Kidney (tissue), 22 donors: ENCODE measurements at places on chromosomes 1 and 21. TPM values are rescaled to one million over a fixed set of nuclear protein-coding genes. Genes with fewer than 3 reads are reported as not detected.

DNA sequence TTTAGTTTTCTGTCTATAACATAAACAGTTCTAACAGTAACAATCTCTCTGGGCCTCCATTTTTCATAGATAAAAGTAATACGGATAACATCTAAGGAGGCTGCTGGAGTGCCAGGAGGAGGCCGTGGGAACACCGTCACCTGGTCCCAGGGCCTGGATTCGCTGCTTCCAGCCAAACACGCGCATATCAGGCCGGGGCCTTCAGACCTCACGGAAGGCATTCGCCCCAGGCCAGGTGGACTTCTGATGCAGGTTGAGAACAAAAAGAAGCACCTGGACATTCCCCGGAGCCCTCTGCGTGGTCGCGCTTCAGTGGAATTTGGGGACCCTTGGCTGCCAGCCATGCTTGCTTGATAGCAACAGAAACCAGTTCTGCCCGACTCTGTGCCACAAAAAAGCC, 113.1 kb upstream of the GUCA2B start:
- DNase-seq: no peak

DNA sequence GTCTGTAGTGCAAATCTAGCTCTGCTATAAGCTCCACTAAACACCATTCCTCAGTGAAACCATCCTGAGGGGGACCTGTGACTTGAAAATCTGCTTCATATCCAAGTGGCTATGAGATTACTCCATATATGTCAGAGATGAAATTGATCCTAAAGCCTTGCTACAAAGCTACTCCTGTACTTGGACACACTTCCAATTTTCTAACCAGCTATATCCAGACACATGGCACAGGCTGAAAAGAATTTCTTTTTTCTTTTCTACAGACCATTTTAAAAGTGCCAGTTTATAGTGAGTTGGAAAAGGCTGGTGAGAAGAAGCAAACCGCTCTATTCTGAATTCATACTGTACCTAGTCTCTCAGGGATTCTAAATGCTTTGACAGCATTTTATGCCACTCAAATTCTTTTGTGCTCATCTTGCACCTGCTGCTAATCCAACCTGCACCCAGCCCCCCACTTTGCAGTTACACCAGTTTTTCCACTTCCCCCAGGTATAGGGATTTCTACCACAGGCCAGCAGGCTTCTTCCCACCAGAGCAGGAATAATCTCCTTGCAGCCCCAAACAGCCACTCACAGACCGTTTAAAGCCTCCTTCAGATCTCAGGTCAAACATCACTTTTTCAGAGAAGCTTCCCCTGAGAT, 112.5 kb downstream of the RERE start:
- DNase-seq: no peak

DNA sequence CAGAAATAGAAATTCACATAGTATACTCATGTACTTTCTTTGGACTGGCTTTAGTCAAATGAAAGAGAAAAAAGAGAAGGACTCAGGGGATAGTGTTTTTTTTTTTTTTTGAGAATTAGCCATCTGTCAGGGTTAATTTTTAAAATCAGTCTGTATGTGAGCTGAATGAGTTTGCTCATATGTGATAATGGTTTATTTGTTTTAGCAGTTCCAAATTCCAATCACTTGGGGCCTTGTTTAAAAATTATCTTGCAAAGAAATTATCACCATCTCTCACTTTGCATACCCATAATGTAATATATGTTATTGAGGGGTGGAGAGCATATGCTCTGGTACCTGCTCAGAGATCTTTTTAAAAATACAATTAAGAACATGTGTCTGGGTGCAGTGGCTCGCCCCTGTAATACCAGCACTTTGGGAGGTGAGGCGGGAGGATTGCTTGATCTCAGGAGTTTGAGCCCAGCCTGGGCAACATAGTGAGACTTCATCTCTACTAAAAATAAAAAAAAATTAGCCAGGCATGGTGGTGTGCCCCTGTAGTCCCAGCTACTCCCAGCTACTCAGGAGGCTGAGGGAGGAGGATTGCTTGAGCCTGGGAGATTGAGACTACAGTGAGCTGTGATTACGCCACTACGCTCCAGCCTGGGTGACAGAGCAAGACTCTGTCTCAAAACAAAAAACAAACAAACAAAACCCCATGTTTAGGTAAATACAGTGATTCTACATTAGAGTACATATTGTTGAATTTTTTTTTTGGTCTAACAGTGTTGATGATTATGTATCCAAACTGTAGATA, 19.7 kb downstream of the GNAI3 start:
- DNase-seq: no peak

- peak; percentile 82 for DNase-seq
Observed at GRCh38 chr1:211260141-211261107, 1.3 kb downstream of the RCOR3 start.

GRCh38 chr1:199243423-199244061, 604.7 kb downstream of the PTPRC start:
- DNase-seq: peak; percentile 27

DNA sequence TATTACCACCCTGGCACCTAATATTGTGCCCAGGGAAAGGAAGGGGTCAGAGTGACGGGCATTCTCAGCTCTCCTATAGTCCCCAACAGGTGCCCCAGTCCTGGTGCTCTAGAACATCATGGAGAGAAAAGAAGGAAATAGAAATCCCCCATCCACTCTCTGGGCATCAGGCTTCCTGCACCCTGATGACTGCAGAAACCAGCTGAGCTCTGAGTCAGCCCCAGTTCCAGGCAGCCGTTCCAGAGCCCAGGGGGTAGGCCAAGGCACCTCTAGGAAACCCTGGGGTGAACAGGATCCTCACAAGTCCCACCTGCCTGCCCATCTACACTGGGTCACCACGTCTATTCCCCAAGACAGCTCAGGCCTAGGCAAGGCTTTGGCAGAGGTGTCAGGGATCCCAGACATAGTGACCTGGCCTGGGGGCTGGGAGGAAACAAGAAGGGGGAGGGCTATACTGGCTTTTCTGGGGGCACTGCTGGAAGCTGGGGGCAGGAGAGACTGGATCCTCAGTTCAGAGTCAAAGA, 709 bp downstream of the NECTIN4 start:
- DNase-seq: no peak

DNA sequence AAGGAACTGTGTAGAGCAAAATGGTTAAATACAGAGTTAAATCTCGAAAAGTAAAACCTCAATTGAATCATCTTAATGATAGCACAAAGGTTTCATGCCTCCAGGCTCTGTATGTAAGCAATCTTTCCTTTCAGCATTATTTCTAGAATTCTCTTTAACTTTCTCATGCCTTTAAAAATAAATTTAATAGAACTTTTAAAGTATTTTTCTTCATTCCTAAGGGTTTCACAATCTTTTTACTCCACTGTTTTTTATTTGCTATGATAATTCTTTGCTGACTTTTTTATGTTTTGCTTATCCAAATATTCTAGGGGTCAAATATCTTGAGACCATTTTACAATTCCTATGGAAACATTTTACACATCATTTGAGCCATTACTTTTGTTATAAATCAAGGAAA, 288.0 kb downstream of the BACH1 start:
- no peak for DNase-seq

GRCh38 chr1:62356257-62356835, 37.1 kb upstream of the KANK4 start:
- DNase-seq: no peak

DNA sequence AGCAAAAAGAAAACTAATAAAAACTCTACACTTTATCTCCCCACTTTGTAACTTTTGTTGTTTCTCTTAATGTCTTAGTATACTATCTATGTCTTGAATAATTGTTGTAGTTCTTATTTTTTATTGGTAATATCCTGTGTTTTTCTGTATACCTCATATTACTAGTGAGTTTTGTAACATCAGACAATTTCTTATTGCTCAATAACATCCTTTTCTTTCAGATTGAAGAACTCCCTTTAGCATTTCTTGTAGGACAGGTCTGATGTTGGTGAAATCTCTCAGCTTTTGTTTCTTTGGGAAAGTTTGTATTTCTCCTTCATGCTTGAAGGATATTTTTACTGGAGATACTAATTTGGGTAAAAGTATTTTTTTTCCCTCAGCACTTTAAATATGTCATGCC, 79.8 kb upstream of the LRRC8B start:
- no peak for DNase-seq

DNA sequence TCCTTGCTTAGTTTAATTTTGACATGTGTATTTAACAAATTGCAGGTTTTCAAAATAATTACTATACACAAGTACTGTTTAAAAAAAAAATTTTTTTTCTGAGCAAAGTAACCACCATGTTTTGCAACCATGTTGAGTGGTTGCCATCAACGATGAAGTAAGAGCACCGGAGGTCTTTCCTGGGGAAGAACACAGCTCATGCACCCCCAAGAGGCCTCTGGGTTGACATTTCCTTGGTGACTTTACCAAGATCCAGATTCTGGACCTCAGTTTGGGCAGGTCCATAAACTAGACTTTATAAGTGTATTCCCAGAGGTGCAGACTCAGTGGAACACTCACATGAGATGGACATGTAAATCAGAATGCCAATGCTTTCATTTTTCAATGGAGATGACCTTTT, 36.8 kb upstream of the RALGPS2 start:
- no peak for DNase-seq

GRCh38 chr1:234244482-234244881, 128.8 kb upstream of the COA6 start:
- DNase-seq: no peak

- no peak for DNase-seq
Observed at GRCh38 chr1:30692201-30692947, 31.0 kb downstream of the MATN1 start.

GRCh38 chr1:100538913-100539835, 1.2 kb downstream of the GPR88 start:
- DNase-seq: peak; percentile 47

DNA sequence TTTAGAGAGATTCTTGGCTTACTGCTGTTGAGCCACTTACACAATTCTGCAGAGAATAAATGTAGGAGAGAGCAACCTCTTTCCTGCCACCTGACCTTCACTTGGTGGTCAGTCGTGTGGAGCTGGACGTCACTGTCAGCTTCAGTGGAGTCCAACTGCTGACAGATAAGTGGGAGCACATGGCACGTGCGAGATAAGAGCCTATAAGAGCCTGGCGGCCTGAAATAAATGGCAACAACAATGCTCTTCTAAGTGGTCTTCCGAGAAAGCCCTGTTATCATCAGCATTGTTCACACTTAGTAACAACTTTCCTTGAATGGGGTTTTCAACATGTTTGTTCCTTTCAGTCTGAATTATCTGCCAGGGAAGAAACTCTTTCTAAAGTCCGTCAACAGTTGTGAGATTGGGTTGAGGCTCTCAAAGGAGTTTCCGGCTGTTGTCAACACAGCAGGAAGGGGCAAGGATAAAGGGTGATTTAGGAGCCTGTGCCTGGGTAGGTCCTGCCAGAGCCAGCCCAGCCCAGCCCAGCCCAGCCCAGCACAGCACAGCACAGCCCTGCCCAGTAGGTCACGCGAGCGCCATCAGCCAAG, 57.2 kb upstream of the RUNX1 start:
- no peak for DNase-seq

- DNase-seq: peak; percentile 76
Observed at GRCh38 chr1:31181515-31182343, 58.0 kb downstream of the NKAIN1 start.

Gene GUCA2A
- not detected for polyA plus RNA-seq

Gene LHX4
- 0.37 TPM for polyA plus RNA-seq

Gene SZRD1
- polyA plus RNA-seq: 77.3 TPM

Gene PHTF1
- polyA plus RNA-seq: 14.7 TPM

Gene KISS1
- 25.2 TPM for polyA plus RNA-seq

Gene VCAM1
- polyA plus RNA-seq: 46.0 TPM

Gene FAM167B
- polyA plus RNA-seq: 84.8 TPM

Gene CD244
- polyA plus RNA-seq: 0.15 TPM

Gene LYPD8
- polyA plus RNA-seq: 0.92 TPM

Gene RAP1GAP
- polyA plus RNA-seq: 200 TPM
